ENCODE measurements at places on chromosomes 1 and 21. TPM values are rescaled to one million over a fixed set of nuclear protein-coding genes. Genes with fewer than 3 reads are reported as not detected.

The CFHR1 gene
- total RNA-seq: not detected

The FAM72D gene
- 34.7 TPM for total RNA-seq

- no peaks in the 10 kb centered on the region for H3K27me3 ChIP-seq
- H3K4me1 ChIP-seq: peaks cover 5% of the 10 kb centered on the region
- H3K36me3 ChIP-seq: peaks cover 5% of the 10 kb centered on the region
- no peak overlapping the region for H3K4me3 ChIP-seq
Measured at GRCh38 chr1:212819726-212820125, 27.7 kb downstream of the SPATA45 start.

- H3K4me3 ChIP-seq: no peak overlapping the region
- peaks cover 9% of the 10 kb centered on the region for H3K4me1 ChIP-seq
- DNase-seq: no peak
- peaks cover 8% of the 10 kb centered on the region for H3K36me3 ChIP-seq
- H3K27ac ChIP-seq: no peak overlapping the region
Measured at GRCh38 chr1:8660411-8660828, 157.0 kb downstream of the RERE start.

- H3K4me3 ChIP-seq: no peak overlapping the region
- DNase-seq: no peak
- H3K27ac ChIP-seq: no peak overlapping the region
- peaks cover 15% of the 10 kb centered on the region for H3K36me3 ChIP-seq
Measured at GRCh38 chr1:155454096-155454495, 108.5 kb downstream of the ASH1L start.

GRCh38 chr1:166053395-166053794, 113.4 kb downstream of the FAM78B start:
- peaks cover 13% of the 10 kb centered on the region for H3K27me3 ChIP-seq
- no peak overlapping the region for H3K27ac ChIP-seq
- no peak for DNase-seq
- no peaks in the 10 kb centered on the region for H3K36me3 ChIP-seq
- H3K4me3 ChIP-seq: no peak overlapping the region

Measured in activated naive CD4-positive, alpha-beta T cell treated with anti-CD3 and anti-CD28 coated beads for 36 hours (primary cell).